ENCODE measurements at places on chromosomes 2 and 18.

DNA sequence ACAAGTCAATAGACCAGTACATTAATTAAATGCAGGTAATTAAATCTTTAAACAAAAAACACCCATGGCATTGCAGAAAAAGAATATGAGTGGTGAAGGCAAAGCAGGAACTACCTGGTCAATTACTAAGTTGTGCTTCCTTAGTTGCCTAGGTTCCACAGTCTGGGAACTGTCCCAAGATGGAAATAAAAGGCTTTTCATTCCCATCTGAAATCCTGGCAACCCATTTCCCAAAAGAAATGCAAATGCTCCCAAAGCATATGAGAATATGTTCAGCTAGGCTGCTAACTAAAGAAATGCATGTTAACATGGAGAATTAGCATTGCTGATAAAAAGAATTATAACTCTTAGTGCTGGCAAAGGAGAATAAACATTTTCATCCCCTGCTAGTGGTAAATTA lies 177.8 kb downstream of the TMEM163 start:
- DNase-seq: no peak

- no peak for DNase-seq
Observed at GRCh38 chr2:45026924-45027450, 17.7 kb upstream of the SIX2 start.

- DNase-seq: no peak
Observed at GRCh38 chr2:195445639-195446038, 211.4 kb upstream of the SLC39A10 start.

GRCh38 chr2:64114063-64114911 lies 29.9 kb downstream of the PELI1 start:
- no peak for DNase-seq

- DNase-seq: no peak
Observed at GRCh38 chr18:54957296-54957832, 1.9 kb downstream of the CCDC68 start.

- no peak for DNase-seq
Observed at GRCh38 chr2:141554810-141555209, 576.0 kb downstream of the LRP1B start.

GRCh38 chr2:111618226-111618977 lies 265.6 kb downstream of the ANAPC1 start:
- DNase-seq: no peak

GRCh38 chr2:10538224-10538894 lies 90.2 kb upstream of the ODC1 start:
- no peak for DNase-seq

- DNase-seq: no peak
Observed at GRCh38 chr2:15603948-15604347, 12.3 kb downstream of the DDX1 start.

GRCh38 chr2:202442882-202443281 lies 66.8 kb downstream of the BMPR2 start:
- no peak for DNase-seq

- no peak for DNase-seq
Observed at GRCh38 chr2:200810252-200810997, 1.3 kb upstream of the BZW1 start.

- no peak for DNase-seq
Observed at GRCh38 chr2:174846941-174847938, 83.0 kb upstream of the CHRNA1 start.

GRCh38 chr2:40101131-40101575 lies 322.1 kb upstream of the THUMPD2 start:
- no peak for DNase-seq

DNA sequence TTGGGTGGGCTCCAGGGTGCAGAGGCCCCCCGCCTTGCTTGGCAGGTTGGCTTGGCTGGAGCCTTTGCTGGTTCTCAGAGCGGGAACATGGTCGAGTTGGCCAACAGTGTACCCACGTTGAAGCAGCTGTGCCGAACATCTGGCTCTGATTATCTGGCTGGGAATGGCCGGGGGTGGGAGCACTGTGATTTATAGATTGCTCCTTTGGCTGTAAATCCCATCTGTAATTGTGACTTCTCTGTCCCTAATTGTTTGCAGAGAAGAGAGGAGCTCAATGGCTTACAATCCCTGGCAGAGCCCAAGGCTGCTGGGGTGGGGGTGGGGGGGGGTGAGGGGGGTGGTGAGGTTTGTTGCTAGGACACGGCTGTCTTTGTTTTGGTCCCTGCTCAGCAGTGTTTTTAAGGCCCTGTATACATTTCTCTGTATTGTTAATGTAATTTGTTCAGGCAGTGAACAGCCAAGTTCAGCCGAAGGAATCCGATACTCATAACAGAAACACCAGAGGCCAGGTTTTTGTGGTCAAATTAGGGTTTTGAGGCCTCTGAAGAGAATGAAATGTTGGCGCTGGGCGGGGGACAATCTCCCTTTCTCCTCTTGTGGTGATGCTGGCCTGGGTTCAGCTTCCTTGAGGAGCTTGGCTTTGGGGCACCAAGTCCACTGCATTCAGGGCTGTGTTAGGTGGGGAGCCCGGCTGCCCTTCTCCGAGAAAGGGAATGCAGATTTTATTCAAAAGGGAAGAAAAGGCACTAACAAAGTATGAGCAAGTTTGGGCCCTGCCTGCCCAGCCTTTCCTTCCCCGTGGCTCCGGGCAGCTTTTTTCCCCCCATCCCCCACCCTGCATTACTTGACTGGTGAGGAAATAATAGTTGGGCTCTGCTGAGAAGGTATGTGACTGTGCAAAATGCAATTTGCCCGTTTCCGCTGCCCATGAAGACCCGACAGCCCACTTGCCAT lies 82.5 kb downstream of the TCF7L1 start:
- peak; percentile 22 for DNase-seq

GRCh38 chr2:34204560-34204959 lies 605.5 kb upstream of the FAM98A start:
- DNase-seq: no peak

DNA sequence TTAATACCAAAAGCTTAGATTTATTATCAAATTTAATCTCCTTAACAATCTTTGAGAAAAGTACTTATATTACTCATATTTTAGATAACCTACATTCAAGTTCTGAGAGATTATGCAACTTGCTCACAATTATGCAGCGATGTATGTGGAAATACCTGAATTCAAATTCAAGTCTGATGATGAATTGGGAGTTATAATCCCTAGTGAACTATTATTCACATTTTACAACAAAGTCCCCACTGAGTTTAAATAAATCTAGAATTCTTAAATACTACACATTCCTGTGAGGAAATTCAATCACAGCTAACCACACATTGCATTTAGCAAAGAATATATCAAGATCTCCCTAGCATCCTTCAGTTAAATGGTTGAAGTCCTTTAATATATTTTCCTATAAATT lies 278.4 kb downstream of the NOL4 start:
- no peak for DNase-seq

GRCh38 chr2:105785095-105785847 lies 40.6 kb downstream of the NCK2 start:
- DNase-seq: no peak

Data from substantia nigra (tissue), 51 donors.